ENCODE measurements at places on chromosomes 3 and 15. TPM values are rescaled to one million over a fixed set of nuclear protein-coding genes. Genes with fewer than 3 reads are reported as not detected.

DNA sequence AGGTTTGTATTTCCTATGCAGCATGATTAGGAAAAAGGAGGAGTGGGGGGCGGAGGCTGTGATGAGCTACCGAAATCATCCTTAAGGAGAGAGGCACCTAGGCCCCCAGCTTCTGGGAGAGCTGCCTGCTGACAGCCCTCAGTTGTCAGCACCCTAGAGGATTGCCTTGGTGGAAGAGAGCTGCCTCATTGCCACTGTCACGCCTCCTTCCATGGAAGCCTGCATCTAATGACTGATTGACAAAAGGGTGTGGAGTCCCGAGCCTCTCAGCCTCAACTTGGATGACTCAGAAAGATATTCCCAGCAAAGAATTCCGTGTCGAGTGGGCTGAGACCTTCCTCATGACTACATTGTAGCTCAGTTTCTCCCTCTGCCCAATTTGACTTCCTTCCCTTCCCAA lies 320.4 kb upstream of the PROK2 start:
- no peak for DNase-seq
- H3K27me3 ChIP-seq: peaks cover 35% of the 10 kb centered on the region
- H3K4me1 ChIP-seq: peaks cover 6% of the 10 kb centered on the region

DNA sequence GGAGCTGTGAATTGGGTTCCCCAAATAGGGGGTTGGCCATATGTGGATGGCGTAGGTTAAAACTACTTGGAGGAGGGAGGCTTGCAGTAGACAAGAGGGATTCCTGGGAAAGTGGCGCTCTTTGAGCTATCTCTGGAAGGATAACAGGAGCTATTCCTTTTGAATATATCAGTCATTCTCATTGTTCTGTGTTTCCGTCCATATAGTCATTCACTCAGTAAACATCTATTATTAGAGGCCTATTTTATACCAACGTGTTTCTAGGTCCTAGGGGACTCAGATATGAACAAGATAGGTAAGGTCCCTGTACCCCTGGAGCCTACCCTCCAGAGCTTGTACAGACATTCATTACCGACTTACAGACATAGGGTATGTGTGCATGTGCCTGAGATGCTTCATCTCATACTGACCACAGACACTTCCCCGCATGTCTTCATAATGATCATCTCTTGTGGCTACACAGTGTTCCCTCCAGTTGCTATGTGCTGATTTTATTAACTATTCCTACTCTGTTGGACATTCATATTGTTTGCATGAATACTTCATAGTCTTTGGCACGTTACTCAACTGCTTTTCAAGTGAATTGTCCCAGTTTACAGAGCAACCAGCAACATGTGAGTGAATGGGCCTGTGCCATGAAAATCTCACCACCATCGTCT lies 55.8 kb upstream of the VILL start:
- no peaks in the 10 kb centered on the region for H3K27me3 ChIP-seq
- no peaks in the 10 kb centered on the region for H3K36me3 ChIP-seq

DNA sequence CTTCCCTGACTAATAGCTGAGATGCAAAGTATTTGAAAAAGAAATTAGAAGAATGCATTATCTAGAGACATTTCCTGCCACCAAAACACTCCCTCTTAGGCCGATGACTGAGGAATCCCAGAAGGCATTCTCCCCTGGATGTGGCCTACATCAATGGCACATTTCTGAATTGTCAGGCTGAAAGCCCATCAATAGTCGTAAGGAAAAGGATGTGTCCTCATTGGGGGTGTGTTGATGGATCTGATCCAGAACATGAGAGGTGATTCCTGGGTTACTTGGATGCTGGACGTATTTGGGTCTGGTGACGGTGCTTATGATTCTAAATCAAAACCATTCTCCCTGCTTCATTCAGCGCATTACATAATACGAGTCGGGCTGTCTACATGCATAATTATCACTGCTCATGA lies 216.9 kb upstream of the CDIN1 start:
- no peaks in the 10 kb centered on the region for H3K36me3 ChIP-seq
- H3K4me3 ChIP-seq: no peak overlapping the region
- peak overlapping the region; percentile 39 for H3K27ac ChIP-seq
- peaks cover 34% of the 10 kb centered on the region for H3K4me1 ChIP-seq
- H3K27me3 ChIP-seq: no peaks in the 10 kb centered on the region
- peak; percentile 77 for DNase-seq

DNA sequence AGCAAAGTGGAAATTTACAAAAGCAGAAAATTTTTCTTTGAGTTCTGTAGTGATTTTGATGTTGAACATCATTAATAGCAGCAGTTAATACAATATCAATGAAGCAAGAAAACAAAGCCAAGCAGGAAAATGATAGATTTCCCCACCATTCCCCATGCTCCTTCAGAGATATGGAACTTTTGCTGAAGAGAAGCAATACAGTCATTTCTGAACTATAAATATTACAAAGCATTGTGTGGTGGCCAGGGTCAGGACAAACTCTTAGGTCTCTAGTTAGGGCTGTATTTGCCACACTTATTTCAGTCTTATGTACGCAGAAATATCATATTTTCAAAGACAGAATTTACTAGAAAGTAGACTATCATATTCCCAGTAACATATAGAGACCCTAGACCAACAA lies 88.8 kb upstream of the P3H2 start:
- no peaks in the 10 kb centered on the region for H3K36me3 ChIP-seq
- H3K4me1 ChIP-seq: no peaks in the 10 kb centered on the region
- no peak for DNase-seq
- no peak overlapping the region for H3K27ac ChIP-seq
- H3K27me3 ChIP-seq: no peaks in the 10 kb centered on the region
- H3K4me3 ChIP-seq: no peak overlapping the region

GRCh38 chr3:126347543-126348161 lies 9.6 kb downstream of the KLF15 start:
- H3K27me3 ChIP-seq: no peaks in the 10 kb centered on the region
- no peak for DNase-seq
- H3K36me3 ChIP-seq: no peaks in the 10 kb centered on the region
- H3K27ac ChIP-seq: no peak overlapping the region

GRCh38 chr3:152046280-152046679 lies 172.8 kb downstream of the SUCNR1 start:
- no peaks in the 10 kb centered on the region for H3K27me3 ChIP-seq
- DNase-seq: no peak
- no peaks in the 10 kb centered on the region for H3K36me3 ChIP-seq
- no peak overlapping the region for H3K4me3 ChIP-seq
- no peaks in the 10 kb centered on the region for H3K4me1 ChIP-seq
- no peak overlapping the region for H3K27ac ChIP-seq

DNA sequence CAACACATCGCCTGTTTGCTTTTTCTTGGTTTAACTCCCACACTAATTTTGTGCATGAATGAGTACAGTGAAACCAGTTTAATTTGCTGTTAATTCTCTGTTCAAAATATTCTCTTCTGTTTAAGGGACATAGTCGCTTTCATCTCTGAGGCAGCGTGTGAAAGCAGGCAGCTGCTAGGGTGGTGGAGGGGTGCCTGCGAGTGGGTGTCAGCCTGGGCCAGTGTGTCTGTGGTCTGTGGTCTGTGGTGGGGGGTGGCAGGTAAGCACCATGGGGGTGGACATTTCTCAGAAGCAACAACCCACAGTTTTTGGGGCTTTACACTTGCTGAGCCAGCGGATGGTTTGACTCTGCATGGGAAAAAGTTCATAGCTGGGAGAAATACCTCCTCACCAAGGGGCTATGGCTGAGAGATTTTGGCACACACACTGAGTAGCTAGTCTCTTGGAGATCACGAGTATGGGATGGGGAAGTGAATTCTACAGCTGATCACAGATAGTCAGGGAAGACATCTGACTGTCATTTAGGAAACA lies 109.2 kb downstream of the EPHB1 start:
- no peak overlapping the region for H3K27ac ChIP-seq
- no peaks in the 10 kb centered on the region for H3K36me3 ChIP-seq
- no peaks in the 10 kb centered on the region for H3K4me1 ChIP-seq
- DNase-seq: peak; percentile 16

DNA sequence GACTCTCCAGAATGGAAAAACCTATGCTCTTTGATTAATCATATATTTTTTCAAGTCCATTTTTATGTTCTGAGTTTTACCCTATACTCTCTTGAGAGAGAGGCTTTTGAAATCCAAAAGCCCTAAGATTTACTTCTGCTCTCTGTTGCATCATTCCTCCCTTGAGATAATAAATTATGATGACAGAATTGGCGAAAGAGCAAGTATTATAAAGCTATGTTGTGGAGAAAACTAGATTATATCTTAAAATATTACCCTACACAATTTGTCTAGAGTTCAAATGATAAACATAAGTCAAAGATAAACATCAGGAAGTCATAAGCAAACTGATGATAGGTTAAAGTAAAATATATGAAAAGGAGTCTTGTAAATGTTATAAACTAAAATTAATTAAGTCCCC lies 293.4 kb upstream of the MME start:
- DNase-seq: no peak
- no peaks in the 10 kb centered on the region for H3K27me3 ChIP-seq
- no peak overlapping the region for H3K4me3 ChIP-seq
- no peaks in the 10 kb centered on the region for H3K36me3 ChIP-seq

DNA sequence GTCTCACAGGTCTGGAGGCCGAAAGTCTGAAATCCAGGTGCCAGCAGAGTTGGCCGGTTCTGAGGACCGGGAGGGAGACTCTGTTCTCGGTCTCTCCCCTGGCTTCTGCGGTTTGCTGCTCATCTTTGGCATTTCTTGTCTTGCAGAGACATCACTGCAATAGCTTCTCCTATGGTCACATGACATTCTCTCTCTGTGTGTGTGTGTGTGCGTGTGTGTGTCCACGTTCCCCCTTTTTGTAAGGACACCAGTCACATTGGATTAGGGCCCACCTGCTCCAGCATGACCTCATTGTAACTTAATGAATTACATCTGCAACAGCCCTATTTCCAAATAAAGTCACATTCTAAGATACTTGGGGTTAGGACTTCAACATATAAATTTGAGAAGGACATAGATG lies 12.4 kb upstream of the ATP10A start:
- no peaks in the 10 kb centered on the region for H3K4me1 ChIP-seq
- no peak for DNase-seq
- H3K27ac ChIP-seq: no peak overlapping the region
- no peaks in the 10 kb centered on the region for H3K36me3 ChIP-seq
- no peak overlapping the region for H3K4me3 ChIP-seq
- no peaks in the 10 kb centered on the region for H3K27me3 ChIP-seq

Gene MAGEL2
- total RNA-seq: 8.6 TPM

Gene KLHL6
- 0.11 TPM for total RNA-seq

Gene GOLGA6L25
- not detected for total RNA-seq

Gene GOLGA6L4
- total RNA-seq: 3.3 TPM

Gene SV2B
- not detected for total RNA-seq

Gene ARRDC4
- 42.4 TPM for total RNA-seq

Gene MAP3K13
- 22.2 TPM for total RNA-seq
